ENCODE measurements at places on chromosomes 3 and 15.
A peak's percentile ranks its signal among the peaks of the same experiment; 100 is the strongest.

DNA sequence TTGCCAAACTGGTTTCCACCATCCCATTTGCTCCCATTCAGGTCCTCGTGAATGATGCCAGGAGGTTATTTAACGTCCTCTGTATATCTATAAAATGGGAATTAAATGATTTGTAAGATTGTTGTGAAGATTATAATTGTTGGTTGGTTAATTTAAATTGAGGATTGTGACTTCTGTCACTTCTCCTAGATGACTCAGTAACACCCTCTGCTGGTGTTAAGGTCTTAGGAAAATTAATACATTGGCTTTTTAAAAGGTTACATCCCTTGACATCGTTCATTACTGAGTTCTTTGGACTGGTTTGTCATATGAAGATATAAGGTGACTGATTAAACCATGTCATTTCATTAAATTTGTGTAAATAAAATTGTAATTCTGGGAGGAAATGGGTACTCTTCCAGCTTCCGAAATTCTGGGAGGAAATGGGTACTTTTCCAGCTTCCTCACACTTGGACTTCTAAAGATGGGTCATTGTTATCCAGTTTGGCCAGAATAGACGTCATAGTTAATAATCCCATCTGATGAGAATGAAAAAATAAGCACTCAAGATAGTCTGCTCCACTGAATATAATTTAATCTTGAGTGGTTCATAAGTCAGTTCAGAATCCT is 33.3 kb upstream of the PAQR5 start:
- peak; percentile 18 for DNase-seq

- no peak for DNase-seq
These were observed 27.2 kb upstream of the WDR5B start for GRCh38 chr3:122443090-122443489.

DNA sequence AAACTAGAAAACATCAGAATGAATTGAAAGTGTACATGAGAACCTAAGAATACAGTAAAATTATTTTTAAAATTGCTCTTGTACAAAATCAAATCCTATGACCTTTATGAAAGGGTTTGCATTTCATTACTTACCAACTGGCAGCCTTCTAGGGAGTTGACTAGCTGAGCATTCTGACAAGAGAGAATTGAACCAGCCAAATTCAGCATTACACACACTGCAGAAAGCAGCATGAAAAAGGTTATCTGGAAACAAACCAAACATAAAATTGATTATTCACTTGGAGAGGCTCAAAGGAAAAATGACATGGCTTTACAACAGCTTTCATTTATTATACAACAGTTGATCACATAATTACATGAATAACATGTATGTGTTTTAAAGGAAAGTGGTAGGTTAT is 17.4 kb downstream of the NSMCE3 start:
- no peak for DNase-seq

- no peak for DNase-seq
These were observed 63.7 kb downstream of the CORO2B start for GRCh38 chr15:68642491-68642845.

GRCh38 chr3:101020351-101021015 is 27.3 kb upstream of the ABI3BP start:
- DNase-seq, result no peak

GRCh38 chr3:3689601-3690375 is 109.4 kb upstream of the LRRN1 start:
- no peak for DNase-seq

DNA sequence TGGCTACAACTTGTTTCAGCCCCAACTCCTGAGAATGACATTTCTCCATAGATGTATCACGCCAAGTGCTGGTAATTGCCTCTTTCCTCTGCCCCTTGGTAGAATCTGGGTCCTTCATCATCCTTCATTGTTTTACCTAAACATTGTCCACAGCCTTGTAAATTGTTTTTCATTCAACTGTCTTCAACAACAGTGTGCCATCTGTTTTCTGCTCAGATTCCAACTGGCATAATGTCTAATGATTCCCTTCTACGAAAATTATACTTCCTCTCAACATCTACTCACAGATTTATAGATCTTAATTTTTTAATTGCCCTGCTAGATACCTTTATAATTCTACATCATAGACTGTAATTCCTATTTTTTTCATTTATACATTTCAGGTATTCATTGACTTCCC is 226.9 kb downstream of the TPRG1 start:
- DNase-seq, result no peak

DNA sequence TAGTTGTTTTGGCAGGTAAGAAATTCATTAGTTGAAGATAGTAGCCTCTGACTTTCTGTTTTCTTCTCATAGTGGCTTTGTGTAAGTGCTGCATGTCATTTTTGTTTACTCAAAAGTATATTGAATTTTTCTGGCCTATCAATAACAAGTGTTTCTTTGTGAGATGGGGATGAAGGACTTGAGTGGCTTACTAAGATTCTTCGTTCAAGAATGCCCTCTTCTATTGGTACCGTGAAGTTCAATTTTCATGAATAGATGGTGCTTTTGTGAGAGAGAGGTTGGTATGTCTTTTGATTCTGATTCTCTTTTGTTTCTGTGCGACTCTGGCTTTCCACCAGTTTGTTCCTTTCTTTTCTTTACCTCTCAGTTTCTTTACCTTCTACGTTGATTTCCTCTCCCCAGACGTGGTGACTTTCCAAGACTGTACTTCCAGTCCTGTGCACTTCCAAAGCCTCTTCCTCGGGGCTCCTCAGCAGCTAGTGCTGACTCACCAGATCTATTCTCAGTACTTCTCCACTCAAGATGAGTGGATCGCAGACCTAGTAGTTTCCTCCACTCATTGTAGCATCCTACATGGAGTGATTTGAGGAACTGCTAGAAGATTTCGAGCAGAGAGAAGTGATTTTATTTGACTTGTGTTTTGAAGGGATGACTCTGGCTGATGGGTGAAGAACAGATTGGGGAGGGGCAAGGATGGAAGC is 82.0 kb upstream of the EPHB3 start:
- no peak for DNase-seq

GRCh38 chr15:52261498-52262242 is 33.9 kb downstream of the MYO5C start:
- peak; percentile 66 for DNase-seq

GRCh38 chr3:175477651-175478224 is 618.6 kb downstream of the NAALADL2 start:
- no peak for DNase-seq

GRCh38 chr3:27535809-27536392 is 51.7 kb upstream of the SLC4A7 start:
- no peak for DNase-seq

GRCh38 chr3:129599607-129600006 is 6.9 kb downstream of the PLXND1 start:
- DNase-seq, result no peak

- no peak for DNase-seq
These were observed 51.0 kb upstream of the KLF13 start for GRCh38 chr15:31275331-31276262.

DNA sequence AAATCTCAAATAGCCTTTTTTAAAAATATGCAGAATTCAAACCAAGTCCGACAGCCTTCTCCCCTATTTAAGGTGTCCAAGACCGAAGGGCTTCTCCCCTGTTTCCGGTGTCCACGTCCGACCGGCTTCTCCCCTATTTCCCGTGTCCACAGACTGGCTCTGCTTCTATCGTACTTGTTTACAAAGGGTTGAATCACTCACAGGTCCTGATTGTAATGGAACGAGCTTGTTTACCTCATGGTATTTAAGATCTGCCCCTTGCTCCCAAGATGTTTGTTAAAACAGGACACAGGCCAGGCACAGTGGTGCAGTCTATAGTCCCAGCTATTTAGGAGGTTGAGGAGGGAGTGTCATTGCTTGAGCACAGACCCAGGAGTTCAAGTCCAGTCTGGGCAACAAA is 90.4 kb upstream of the ROBO2 start:
- no peak for DNase-seq

GRCh38 chr3:72482589-72483321 is 365.5 kb downstream of the SHQ1 start:
- DNase-seq, result peak; percentile 68

GRCh38 chr15:57152666-57153539 is 223.4 kb upstream of the CGNL1 start:
- DNase-seq, result peak; percentile 33

- no peak for DNase-seq
These were observed 279.3 kb upstream of the CTNNB1 start for GRCh38 chr3:40920041-40920440.

DNA sequence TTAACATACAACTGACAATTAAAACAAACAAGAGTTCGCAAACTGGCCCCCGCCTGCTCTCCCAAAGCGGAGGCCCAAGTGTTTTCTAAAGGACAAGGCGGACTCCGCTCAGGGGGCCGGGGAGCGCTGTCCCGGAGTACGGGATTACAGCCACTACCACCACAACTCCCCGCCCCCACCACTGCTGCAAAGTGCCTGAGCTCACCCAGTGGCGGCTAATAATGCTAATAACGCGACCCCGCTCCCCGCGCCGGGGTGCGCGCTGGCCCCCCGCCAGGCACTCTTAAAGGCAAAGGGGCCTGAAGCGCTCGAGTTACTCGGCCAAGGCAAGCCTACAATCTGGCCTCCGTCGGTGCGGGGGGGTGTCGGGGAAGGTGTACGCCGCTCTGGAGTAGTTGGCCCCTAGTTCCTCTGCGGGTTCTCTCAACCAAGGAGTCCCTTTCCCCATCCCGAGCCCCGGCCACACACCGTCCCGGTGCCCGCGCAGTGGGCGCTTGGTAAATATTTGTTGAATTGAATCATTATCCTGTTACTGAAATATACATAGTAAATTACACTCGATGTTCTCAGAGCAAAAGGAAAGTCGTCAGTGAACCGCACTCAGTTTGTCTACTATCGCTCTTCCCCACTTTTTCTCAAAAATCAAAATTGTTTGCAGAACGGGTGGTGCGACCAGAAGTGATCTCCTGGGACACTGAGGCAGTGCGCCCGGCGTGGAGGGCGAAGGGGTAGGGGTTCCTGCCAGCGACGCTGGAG is 827 bp downstream of the WNT5A start:
- DNase-seq, result no peak

DNA sequence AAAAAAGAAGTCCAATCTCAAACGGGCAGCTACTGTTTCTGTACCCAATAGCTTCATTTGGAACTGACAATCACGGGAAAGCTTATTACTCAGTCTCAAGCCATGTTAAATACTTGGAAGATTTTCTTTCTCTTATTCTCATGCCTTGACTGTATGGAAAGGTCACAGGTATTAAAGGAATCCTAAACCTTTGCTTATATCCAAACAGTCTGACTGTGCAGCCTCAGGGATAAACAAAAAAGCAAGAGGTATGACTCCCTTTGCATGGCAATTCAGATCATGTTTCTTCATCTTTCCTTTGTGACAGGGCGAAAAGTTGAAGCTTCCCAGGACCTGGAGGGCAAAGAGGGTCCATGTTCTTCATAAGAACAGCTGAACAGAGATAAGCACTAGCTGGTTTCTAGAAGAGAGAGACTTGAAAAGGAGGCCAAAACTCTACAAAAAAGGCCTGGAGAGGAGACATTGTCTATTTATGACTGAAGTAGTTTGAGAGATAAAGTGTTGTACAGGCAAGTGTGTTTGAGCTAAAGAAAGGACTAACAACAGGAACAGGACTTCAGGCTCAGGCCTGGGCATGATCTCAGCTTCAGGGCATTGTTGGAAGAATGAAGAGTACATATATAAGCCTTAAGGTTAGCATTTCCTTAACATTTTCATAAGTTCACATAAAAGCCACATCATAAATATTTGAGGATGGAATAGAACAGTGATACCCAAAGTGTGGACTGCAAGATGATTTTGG is 231.0 kb upstream of the THRB start:
- no peak for DNase-seq

- DNase-seq, result no peak
These were observed 171.9 kb upstream of the CADPS start for GRCh38 chr3:63047068-63047467.

GRCh38 chr3:122390665-122391064 is 6.7 kb downstream of the FAM162A start:
- DNase-seq, result no peak

- DNase-seq, result no peak
These were observed 37.1 kb downstream of the GJD2 start for GRCh38 chr15:34717729-34718128.

GRCh38 chr3:27990324-27990723 is 251.1 kb upstream of the CMC1 start:
- no peak for DNase-seq

DNA sequence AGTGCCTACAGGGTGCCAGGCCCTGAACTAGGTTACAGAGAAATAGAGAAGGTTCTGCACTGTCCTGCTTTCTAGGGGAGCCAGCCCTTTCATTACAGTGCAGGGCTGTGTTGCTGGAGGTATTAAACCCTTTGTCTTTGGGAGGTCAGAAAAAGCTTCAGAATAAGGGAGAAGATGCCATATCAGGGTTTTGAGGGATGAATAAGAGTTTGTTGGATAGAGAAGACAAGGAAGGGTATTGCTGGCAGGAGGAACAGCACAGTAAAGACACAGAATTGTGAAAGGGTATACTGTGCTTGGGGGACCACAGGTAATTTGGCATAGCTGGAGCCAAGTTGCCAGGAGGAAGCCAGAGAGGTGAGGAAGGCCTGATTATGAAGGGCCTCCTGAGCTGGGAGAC is 23.0 kb downstream of the NOX5 start:
- DNase-seq, result no peak

DNA sequence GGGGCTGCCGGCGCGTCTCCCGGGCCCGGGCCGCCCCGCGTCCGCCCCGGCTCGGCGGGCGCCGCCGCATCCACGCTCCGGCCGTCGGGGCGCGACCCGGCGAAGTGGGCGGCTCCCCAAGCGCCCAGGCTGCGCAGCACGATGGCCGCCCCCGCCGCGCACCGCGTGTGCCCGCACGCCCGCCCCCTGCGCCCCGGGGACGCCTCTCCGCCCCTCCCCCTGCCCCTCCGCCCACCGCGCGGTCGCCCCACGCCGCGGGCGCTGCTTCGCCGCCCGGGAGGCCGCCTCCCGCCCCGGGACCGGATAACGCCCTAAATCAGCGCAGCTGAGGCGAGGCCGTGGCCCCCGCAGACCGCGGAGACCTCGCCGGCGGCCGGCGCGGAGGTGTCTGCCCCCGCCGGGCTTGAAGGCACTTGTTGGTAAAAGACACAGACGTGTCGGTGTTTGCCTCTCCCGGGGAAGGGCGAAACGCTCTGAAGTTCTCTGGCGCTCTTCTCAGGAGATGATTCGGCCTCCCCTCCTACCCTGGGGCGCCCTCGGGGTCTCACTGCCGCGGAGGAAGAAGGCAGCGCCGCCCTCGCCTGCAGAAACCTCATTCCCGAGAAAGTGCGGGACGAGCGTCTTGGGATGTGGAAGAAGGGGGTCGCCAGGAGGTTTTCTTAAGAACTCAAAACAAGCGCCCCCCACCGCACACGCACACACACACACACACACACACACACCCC is at the start of gene BNC1:
TSS of gene BNC1 (minus strand) at position 106 of the 725 bp plus-strand sequence. CDS start at position 70, 36 bp downstream.
- no peak for DNase-seq

DNA sequence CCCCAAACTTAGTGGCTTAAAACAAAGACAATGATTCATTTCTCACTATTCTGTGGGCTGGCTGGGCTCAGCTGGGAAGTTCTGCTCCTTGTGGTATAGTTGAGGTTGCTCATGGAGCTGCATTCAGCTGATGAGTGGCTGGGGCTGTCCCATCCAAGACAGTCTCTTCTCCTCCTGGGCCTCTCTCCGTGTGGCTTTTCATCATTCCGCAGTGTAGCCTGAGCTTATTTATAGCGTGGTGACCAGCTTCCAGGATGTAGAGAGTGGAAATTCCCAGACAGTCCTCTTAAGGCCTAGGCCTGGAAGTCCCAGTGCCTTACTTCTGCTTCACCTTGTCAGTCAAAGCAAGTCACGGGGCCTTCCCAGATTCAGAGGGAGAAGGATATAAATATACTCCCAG is 136.7 kb upstream of the DAZL start:
- no peak for DNase-seq

All from CD4-positive, alpha-beta T cell treated with Interleukin-2 at 100 ng/mL for 4 hours (primary cell).